ENCODE measurements at places on chromosomes 12 and 14.

DNA sequence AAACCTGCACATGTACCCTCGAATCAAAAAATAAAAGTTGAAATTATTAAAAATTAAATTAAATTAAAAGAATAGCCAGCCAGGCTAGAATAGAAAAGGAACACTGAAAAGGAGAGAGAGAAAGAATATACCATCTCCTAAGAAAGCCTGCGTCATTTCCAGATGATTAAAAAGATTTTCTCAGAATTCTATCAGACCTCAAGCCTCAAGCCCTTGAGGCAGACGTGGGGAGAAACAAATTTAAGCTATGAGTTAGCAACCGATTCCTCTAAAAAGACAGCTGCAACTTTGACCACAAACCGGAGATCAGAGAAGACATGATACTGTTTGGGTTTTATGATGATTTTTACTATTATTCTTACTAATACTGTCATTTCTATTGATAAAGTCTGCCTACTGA lies 138.3 kb downstream of the KSR2 start:
- no peak overlapping the region for H3K27ac ChIP-seq
- peaks cover 20% of the 10 kb centered on the region for H3K4me1 ChIP-seq
- H3K36me3 ChIP-seq = peaks cover 11% of the 10 kb centered on the region
- H3K27me3 ChIP-seq = no peaks in the 10 kb centered on the region
- H3K4me3 ChIP-seq = no peak overlapping the region

DNA sequence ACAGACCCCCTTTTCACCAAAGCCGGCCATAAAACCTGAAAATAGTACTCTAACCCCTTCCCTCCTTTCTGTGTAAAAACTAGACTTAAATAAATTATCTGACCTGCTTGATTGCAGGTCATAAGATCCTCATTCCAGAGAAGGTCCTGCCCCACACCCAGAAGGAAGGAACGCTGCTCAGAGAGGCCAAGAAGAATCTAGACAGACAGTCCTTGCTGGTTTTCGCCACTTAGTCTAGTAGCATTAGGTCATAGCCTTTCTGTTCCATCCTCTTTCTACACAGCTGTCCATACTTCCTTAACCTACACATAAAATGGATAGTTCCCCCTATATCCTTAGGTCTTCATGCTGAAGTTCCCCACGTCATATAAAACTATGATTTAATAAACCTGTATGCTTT lies 83.7 kb upstream of the IGF1 start:
- no peaks in the 10 kb centered on the region for H3K4me1 ChIP-seq
- peak; percentile 43 for DNase-seq
- H3K36me3 ChIP-seq = no peaks in the 10 kb centered on the region
- H3K4me3 ChIP-seq = no peak overlapping the region

DNA sequence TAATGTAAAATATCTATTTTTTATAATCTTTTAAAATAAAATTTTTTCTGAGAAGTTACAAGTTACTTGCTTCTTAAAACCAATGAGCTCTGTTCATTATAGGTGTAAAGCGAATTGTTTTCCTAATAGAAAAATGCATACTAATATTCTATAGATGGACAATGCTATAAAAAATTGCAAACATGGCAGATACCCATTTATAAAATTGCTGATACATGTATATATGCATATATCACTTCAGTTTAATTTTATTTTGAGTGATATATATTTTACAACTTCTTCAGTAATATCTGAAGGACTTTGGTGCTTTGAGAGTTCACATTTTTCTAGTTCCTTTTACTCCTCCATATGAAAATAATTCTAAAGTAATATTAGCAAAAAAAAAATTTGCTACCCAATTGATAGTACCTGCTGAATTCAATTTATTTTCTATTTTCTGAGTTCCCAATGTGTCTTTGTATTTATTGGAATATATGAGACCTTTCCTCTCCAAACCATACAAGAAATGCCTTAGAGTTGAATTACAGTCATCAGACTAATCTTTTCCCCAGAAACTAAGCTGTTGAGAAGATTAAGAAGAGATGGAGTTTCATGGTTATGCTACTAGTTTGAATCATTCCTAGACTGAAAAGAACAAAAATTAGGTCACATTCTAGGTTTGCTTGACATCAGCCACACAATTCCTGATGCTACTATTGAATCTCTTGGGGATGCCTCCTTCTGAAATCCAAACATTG lies 1937.5 kb upstream of the SEL1L start:
- H3K27me3 ChIP-seq = no peaks in the 10 kb centered on the region
- no peaks in the 10 kb centered on the region for H3K4me1 ChIP-seq
- no peak overlapping the region for H3K4me3 ChIP-seq
- H3K36me3 ChIP-seq = no peaks in the 10 kb centered on the region
- no peak overlapping the region for H3K27ac ChIP-seq

DNA sequence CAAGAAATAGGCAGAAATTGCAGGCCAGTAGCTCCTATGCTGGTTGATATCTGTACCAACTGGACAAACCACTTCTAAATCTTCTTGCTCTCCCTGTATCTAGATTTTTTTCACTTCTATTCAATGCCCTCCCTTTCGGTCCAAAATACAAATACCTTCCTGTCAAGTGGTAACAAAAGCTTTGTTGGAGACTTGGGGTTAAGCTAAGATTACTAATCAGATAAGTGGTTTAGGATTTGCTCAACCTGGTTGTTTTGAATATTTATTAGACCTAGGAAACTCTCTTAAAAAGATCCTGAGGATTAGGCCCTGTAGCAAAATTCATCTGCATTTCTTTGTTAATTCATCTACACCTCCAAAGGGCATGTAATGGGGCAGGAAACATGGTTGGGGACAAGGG lies 410.1 kb downstream of the NAV3 start:
- H3K27ac ChIP-seq = no peak overlapping the region
- H3K27me3 ChIP-seq = no peaks in the 10 kb centered on the region
- H3K36me3 ChIP-seq = no peaks in the 10 kb centered on the region
- no peaks in the 10 kb centered on the region for H3K4me1 ChIP-seq
- no peak for DNase-seq
- H3K4me3 ChIP-seq = no peak overlapping the region

DNA sequence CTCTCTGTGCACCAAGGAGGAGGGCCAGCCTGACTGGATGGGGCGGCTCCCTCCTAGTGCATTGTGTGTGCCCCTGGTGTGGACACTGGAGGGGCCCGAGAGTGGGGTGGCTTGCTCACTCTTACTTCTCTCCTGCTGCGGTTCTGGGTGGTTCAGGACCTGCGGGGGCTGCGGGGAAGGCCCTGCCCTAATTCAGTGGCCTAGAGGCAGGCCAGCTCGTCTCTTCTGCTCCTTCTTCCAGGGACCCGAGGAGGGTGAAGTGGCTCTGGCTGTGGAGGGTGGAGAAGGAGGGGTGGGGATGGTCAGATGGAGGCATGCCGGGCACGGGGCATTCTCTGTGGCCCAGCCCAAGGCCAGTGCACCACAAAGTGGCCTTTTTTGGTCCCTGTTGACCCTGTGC lies 87.1 kb downstream of the BEGAIN start:
- H3K4me3 ChIP-seq = no peak overlapping the region
- DNase-seq = no peak
- H3K4me1 ChIP-seq = no peaks in the 10 kb centered on the region
- no peak overlapping the region for H3K27ac ChIP-seq
- H3K36me3 ChIP-seq = no peaks in the 10 kb centered on the region
- no peaks in the 10 kb centered on the region for H3K27me3 ChIP-seq

GRCh38 chr12:107732365-107732764 lies 28.6 kb downstream of the PRDM4 start:
- no peak overlapping the region for H3K4me3 ChIP-seq
- no peak overlapping the region for H3K27ac ChIP-seq
- no peak for DNase-seq
- H3K4me1 ChIP-seq = no peaks in the 10 kb centered on the region
- no peaks in the 10 kb centered on the region for H3K27me3 ChIP-seq

- H3K36me3 ChIP-seq = peaks cover 17% of the 10 kb centered on the region
- H3K4me3 ChIP-seq = no peak overlapping the region
- no peak for DNase-seq
- H3K27me3 ChIP-seq = no peaks in the 10 kb centered on the region
- H3K4me1 ChIP-seq = peaks cover 26% of the 10 kb centered on the region
Observed at GRCh38 chr12:113189361-113189760, 3.8 kb downstream of the RITA1 start.

GRCh38 chr12:93982771-93983315 lies 165.5 kb upstream of the PLXNC1 start:
- peak; percentile 79 for DNase-seq
- no peaks in the 10 kb centered on the region for H3K36me3 ChIP-seq
- no peaks in the 10 kb centered on the region for H3K27me3 ChIP-seq
- peaks cover 5% of the 10 kb centered on the region for H3K4me1 ChIP-seq
- no peak overlapping the region for H3K4me3 ChIP-seq

DNA sequence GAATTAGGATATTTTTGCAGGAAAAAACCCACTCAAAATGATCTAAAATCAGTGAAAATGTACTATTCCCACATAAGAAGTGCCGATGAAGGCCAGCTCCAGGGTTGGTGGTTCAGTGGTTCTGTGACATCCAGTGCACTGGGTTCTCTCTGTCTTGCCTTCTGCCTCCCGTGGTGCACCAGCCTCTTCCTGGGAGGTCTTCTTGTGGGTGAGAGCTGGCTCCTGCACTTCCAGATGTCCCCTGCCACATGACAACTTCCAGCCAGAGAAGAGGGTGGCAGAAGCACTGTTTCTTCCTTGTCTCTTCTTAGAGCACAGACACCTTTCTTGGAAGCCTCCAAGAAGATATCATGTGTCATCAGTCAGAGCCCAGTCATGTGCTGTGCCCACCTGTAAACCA lies 170.9 kb downstream of the PELI2 start:
- H3K4me1 ChIP-seq = no peaks in the 10 kb centered on the region
- H3K27ac ChIP-seq = no peak overlapping the region
- H3K36me3 ChIP-seq = no peaks in the 10 kb centered on the region
- H3K4me3 ChIP-seq = no peak overlapping the region
- DNase-seq = no peak

DNA sequence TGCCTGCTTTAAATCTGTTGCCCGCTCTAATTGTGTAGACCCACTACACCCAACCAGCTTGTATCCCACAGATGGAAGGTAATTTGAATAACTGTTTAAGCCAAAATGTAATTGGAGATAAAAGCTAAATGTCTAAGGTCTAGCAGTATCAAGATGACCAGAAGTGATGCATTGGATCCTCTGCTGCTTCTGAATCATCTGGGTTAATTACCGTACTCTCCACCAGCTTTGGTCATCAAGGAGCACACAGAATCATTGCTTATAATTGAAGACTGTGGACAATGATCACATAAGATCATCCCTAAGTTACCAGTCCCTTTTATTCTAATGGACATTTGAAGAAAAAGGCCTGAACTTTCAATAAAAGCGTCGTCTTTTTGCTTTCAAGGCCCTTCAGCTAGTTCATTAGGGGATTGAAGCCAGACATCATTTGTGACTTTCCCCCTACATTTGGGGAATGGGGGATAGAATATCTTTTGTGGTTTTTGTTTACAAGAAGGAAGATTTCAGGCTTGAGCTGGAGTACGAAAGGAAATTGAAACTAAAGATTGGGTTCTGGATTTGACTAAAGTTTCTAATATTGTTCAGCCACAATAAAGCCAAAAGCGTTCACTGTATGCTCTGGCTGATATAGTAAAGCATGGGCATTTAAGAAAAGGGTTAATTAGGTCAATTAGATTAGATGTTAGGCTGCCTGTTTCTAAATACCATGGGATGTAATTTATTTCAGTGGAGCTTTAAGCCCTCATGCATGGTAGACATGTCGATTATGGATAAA lies 123.2 kb downstream of the CHST11 start:
- H3K27ac ChIP-seq = no peak overlapping the region
- no peak overlapping the region for H3K4me3 ChIP-seq
- no peaks in the 10 kb centered on the region for H3K36me3 ChIP-seq
- no peak for DNase-seq
- H3K4me1 ChIP-seq = peaks cover 11% of the 10 kb centered on the region

DNA sequence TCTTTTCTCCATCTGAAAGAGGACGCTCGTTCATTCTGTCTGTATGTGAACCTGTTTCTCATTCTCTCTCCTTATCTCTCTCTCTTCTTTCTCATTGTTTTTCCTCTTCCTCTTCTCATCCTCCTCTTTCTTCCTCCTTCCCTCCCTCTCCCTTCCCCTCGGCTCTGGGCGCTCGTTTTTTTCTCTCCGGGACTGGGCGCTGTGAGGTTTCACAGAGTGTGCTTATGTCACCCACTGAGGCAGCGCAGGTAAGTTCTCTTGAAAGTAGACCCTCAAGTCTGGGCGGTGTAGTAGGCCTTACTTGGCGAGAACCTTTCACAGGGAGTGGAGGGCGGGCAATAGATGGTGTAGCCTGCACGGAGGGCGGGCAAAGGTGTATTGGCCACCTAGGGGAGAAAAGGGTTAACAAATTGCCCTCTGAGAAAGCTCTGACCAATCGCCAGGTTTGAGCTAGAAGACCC lies 4.5 kb upstream of the SIX1 start:
- H3K27me3 ChIP-seq = no peaks in the 10 kb centered on the region
- DNase-seq = no peak
- no peaks in the 10 kb centered on the region for H3K36me3 ChIP-seq
- no peak overlapping the region for H3K27ac ChIP-seq

GRCh38 chr14:94066089-94066676 lies 14.8 kb downstream of the DDX24 start:
- DNase-seq = peak; percentile 20
- no peak overlapping the region for H3K27ac ChIP-seq
- H3K4me1 ChIP-seq = peaks cover 19% of the 10 kb centered on the region
- H3K27me3 ChIP-seq = no peaks in the 10 kb centered on the region
- no peak overlapping the region for H3K4me3 ChIP-seq
- peaks cover 11% of the 10 kb centered on the region for H3K36me3 ChIP-seq

DNA sequence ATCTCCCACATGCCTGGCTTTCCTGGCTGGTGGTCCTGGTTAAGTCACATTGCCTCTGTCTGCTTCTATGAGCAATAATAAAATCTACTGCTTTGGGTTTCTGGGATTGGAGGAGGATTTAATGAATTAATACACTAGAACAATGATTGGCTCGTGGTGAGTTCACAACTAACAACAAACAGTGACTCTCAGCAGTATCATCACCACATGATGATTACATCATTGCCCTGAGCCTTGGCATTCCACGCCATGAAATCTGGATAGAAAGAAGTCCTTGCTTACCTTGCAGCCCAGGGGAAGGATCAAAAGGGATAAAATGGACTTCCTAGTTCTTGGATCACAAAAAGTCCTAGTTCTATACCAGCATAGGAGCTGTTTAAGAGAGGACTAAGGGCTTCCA lies 1069.0 kb downstream of the VRK1 start:
- peaks cover 18% of the 10 kb centered on the region for H3K27me3 ChIP-seq
- H3K27ac ChIP-seq = no peak overlapping the region
- no peak for DNase-seq

GRCh38 chr12:85733984-85734383 lies 102.2 kb downstream of the RASSF9 start:
- DNase-seq = no peak
- no peaks in the 10 kb centered on the region for H3K36me3 ChIP-seq
- H3K4me3 ChIP-seq = no peak overlapping the region
- no peaks in the 10 kb centered on the region for H3K4me1 ChIP-seq

- no peak overlapping the region for H3K27ac ChIP-seq
- peaks cover 12% of the 10 kb centered on the region for H3K36me3 ChIP-seq
- H3K27me3 ChIP-seq = no peaks in the 10 kb centered on the region
- no peak overlapping the region for H3K4me3 ChIP-seq
- DNase-seq = no peak
- H3K4me1 ChIP-seq = peaks cover 15% of the 10 kb centered on the region
Observed at GRCh38 chr14:71588576-71589215, 343.5 kb upstream of the RGS6 start.

Data from PC-3 (cell line).